ENCODE measurements at places on chromosomes 4 and X.

DNA sequence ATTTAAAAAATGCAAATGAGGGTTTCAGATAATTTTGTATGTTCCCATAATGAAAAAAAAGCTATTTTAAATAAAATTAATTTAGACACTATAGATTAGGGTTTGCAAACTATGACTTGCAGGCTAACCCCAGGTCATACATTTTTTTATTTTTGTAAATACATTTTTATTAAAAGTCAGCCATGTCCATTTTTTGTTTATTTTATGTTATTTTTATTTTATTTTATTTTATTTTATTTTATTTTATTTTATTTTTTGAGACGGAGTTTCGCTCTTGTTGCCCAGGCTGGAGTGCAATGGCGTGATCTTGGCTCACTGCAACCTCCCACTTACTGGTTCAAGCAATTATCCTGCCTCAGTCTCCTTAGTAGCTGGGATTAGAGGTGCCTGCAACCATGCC, 460.6 kb downstream of the IL15 start:
- DNase-seq: no peak

GRCh38 chr4:85676050-85676425, 201.1 kb downstream of the ARHGAP24 start:
- no peak for DNase-seq

- peak; percentile 45 for DNase-seq
Observed at GRCh38 chrX:131778269-131779218, 234.7 kb downstream of the OR13H1 start.

- no peak for DNase-seq
Observed at GRCh38 chrX:155997436-155997835, at the start of gene IL9R. IL9R (plus strand) TSS chrX:155997696; CDS start chrX:155997760, 64 bp downstream.

- DNase-seq: peak; percentile 43
Observed at GRCh38 chr4:184825141-184825895, 450 bp downstream of the ACSL1 start.

DNA sequence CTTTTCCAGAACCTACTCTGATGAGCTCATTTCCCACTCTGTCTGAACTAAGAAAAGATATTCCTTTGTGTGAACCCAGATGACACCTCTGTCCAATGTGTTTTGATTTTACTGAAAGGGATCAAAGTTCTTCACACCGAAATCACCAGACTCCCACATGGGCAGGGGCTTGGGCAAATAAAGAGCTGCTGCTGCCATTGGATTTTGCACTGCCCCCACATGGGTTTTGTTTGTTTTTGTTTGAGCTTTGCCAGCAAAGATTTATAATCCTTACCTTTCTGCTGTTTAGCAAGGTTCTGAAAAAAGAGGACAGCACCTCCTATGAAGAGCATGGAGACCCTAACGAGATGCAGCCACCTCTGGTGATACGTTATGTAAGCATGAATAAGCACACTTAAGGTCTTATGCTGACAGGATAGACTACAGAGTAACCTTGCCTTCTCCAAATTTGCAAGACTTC, 44.3 kb downstream of the HSD17B13 start:
- no peak for DNase-seq

- DNase-seq: no peak
Observed at GRCh38 chrX:54194982-54195588, 12.0 kb upstream of the FAM120C start.

- peak; percentile 61 for DNase-seq
Observed at GRCh38 chr4:174314770-174315169, 31.1 kb downstream of the CEP44 start.

GRCh38 chr4:687971-688853, 739 bp downstream of the SLC49A3 start:
- DNase-seq: no peak

GRCh38 chrX:134713618-134714107, 55.4 kb upstream of the PLAC1 start:
- DNase-seq: no peak

DNA sequence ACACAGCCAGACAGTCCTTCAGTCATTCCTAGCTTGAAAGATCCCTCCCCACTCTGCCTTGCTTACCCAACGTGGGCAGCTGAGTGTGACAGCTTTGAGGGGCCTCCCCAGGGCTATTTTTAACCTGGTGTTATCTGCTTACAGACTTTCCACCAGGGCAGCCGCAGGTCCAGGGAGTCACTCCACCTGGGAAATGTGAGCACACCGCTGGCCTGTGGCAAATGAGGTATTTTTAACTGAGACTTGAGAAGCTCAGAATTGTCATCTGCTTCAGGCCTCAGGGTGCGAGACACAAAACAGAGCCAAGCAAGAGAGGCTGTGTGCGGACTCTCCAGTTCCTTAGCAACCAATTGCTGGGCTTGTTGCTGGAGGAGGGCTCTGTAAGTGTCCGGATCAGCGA, 13.0 kb downstream of the CORIN start:
- no peak for DNase-seq

All from ELR (cell line).